ENCODE measurements at places on chromosomes 1 and 21. TPM values are rescaled to one million over a fixed set of nuclear protein-coding genes. Genes with fewer than 3 reads are reported as not detected.

- DNase-seq = peak; percentile 63
These were observed 32.3 kb downstream of the KIAA2013 start for GRCh38 chr1:11893907-11894251.

DNA sequence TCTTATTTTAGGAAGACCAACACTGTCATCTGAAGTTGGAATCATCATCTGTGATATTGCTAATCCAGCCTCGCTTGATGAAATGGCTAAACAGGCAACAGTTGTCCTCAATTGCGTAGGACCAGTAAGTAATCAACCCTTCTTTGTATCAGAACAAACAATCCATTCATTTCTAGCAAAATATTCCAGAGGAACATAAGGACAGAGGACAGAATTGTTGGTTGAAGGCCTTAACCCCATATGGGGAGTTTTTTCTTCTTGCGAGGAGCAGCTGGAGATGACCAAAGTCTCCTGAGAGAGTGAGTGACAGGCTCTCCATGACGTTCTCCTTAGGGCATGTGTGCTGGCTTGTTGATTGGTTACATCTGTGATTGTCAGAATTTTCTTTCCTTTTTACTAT is 2.7 kb downstream of the SCCPDH start:
- no peak for DNase-seq

GRCh38 chr1:38129971-38130370 is 83.4 kb upstream of the POU3F1 start:
- DNase-seq = no peak

DNA sequence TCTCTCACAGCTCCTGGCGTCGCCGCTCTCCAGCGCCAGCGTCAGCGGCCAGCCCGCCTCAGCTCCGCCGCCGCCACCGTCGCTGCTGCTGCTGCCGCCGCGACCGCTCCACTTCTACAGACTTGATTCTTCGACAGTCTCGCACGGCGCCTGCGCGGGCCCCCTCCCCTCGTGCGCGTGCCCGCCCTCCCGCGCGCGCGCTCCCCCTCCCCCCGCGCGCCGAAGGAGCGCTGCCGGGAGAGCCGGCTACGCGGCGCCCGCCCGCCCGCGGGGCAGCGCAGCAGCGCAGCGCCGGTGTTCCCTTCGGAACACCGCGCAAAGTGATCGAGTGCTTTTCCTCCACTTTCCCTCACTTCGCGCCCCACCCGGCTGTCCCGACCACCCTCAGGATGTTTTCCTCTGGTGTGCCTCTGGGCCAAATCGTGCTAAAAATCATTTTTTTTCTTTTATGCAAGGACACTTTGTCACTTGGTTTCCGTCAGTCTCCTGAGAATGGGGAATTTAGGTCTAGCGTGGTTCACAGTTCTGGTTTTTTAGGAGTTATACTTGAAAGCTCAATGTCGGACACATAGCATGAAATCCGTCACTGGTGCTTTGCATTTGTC is at the start of gene IRF2BP2:
IRF2BP2 (minus strand) TSS at position 118 of the 605 bp plus-strand sequence. CDS start 684 bp downstream, outside the sequence.
- DNase-seq = peak; percentile 93

- DNase-seq = no peak
These were observed 273.6 kb upstream of the LRRC7 start for GRCh38 chr1:69294171-69294570.

GRCh38 chr1:167500283-167500860 is 18.0 kb downstream of the CD247 start:
- DNase-seq = no peak

DNA sequence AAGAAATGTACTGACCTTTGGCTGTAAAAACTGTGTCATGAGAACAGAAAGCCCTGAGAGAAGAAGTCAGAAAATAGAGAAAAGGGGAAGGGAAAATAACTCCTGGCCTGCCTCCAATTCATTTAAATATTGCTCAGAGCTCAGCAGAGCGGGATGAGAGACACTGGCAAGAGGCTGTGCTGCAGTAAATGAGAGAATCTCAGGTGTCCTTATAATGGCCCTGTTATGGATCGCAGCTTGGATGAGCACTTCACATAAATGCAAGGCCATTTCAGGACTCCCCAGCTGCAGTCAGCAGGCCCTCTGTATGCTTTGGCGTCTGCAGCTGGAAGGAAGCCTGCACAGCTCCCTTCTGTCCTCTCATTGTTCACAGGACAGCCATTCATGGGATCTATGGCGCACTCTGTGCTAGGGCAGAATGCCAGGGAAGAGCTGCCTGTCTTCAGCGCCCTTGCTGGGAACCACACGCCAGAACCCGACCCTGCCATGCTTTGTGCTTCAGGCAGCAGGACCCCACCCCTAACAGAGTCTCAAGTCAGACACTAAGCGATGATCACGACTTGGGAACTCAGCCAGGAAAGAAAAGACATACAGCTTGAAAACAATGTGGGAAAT is 20.7 kb upstream of the ABCB10 start:
- peak; percentile 38 for DNase-seq

- DNase-seq = peak; percentile 85
These were observed 153.5 kb downstream of the TGFBR3 start for GRCh38 chr1:91732291-91733107.

DNA sequence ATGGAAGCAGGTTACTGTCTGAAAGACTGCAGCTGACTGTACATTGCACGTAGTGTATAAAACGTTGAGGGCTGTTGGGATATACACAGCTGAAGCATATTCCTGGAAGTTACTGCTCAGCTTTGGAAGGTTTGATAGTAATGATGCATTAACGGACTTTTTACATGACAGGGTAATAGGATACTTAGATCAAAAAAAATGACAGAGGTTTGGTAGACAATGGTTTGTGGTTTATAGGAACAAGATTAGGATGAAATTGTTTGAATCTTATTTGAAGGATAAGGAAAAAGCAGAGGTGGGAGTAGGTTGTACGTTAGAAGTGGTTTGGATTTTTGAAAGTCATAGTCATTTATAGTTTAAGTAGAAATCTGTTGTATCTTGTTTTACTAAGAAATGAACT is 33.0 kb downstream of the ADGRL2 start:
- no peak for DNase-seq

DNA sequence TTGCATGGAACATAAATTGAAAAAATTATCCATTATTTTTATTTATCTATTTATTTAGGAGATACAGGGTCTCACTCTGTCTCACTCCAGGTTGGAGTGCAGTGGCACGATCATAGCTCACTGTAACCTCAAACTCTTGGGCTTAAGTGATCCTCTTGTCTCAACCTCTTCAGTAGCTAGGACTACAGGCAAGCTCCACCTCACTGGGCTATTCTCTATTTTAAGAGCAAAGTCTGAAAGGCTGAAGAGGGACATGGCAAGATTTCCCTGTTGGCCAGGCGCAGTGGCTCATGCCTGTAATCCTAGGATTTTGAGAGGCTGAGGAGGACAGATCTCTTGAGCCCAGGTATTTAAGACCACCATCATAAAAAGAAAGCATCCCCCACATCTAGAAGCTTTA is 14.0 kb upstream of the RC3H1 start:
- DNase-seq = no peak

GRCh38 chr1:36567601-36568341 is 85.1 kb upstream of the CSF3R start:
- DNase-seq = no peak

DNA sequence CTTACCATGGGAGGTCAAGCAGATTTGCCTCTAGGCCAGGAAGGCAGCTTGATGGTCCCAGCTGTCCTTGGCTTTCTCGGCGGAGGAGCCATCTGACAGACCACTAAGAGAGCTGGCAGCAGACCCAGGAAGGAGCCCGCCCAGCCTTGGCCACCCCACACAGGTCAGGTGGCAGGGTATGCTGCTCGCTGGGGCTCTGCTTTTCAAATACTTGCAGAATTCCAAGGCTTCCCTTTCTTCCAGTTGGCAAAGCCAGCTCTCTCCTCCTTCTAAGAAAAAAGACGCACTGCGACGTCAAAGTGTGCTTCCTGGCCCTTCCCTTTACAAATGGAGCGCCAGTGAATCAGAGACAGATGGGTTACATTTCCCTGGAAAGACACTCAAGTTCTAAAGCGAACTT is 229.4 kb downstream of the CACNA1E start:
- DNase-seq = no peak

- DNase-seq = no peak
These were observed 207.3 kb downstream of the LHX8 start for GRCh38 chr1:75341537-75341936.

DNA sequence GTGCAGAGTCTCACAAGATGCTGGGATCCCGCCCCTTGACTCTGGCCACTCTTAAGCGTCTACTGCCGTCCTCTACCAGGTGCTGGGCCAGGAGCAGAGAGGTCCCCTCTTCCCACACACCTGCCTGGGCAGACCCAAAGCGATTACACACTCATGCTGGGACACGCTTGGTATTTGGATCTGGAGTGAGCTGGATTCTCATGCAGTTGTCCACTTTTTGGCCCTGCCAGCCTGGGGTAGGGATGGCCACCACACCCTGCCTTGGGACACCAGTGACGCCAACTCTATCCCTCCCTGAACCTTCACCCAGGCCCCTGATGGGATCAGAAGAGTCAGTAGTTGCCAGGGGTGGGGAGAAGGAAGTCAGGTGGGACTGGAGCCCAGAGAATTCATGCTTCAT is 28.6 kb downstream of the ITPKB start:
- DNase-seq = no peak

GRCh38 chr1:77322061-77322900 is 40.5 kb downstream of the AK5 start:
- DNase-seq = peak; percentile 50

DNA sequence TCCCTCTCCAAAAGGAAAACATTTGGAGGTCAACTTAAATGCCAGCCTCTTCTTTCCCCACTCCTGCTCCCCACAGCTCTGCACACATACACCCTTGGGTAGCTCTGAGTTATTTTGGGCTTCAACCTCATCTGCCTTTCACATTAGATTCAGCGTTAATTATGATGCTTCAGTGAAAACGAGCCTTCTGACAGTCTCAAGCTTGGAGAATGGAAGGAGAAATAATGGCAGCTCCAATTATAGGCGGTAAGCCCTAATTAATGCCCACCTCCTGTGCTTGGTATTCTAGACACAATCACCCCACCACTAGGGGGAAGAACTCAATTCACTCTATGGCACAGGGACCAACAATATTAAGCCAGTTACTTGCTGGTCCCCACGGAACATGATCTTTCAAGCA is 397.9 kb downstream of the BRINP2 start:
- DNase-seq = no peak

GRCh38 chr1:178627037-178627436 is 98.0 kb upstream of the RALGPS2 start:
- DNase-seq = no peak

- DNase-seq = peak; percentile 33
These were observed 20.0 kb downstream of the MEF2D start for GRCh38 chr1:156480411-156481192.

DNA sequence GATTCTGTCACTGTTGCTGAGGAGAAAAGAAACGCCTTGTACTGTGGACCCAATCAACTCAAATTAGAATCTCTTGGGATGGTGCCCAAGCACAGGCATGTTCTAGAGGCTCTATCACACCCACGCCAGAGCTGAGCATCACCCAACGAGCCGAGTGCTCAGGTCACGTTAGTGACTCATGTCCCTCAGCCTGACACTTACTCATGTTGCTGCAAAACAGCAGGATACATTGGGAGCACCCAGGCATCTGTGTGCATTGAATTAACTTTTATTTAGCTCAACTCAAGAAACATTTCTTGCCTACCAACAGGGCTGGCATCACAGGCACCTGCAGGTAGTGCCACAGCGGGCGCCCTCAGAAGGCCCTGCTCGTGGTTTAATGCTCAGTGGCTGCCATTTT is 149.8 kb downstream of the ETS2 start:
- DNase-seq = peak; percentile 79

Gene CNR2
- not detected for total RNA-seq

Gene ARHGEF19
- total RNA-seq = 1.7 TPM

Gene BTBD19
- 15.5 TPM for total RNA-seq

Gene APCS
- not detected for total RNA-seq

Gene USH2A
- not detected for total RNA-seq

Gene KRTAP19-2
- total RNA-seq = not detected

Gene FNDC5
- total RNA-seq = not detected

Gene HJV
- total RNA-seq = not detected

Gene TMEM51
- 6.4 TPM for total RNA-seq

Gene DNAH14
- total RNA-seq = 70.8 TPM

Gene AK2
- total RNA-seq = 286 TPM

Gene PLA2G2C
- total RNA-seq = not detected

Gene NTMT2
- total RNA-seq = not detected

Gene FASLG
- total RNA-seq = not detected

Gene TSPEAR
- not detected for total RNA-seq

Gene GDAP2
- 27.3 TPM for total RNA-seq

Gene AKR7A3
- total RNA-seq = 0.40 TPM

Gene CD244
- not detected for total RNA-seq
